Thymus (tissue), 14 donors: ENCODE measurements at places on chromosomes 7 and 10.

DNA sequence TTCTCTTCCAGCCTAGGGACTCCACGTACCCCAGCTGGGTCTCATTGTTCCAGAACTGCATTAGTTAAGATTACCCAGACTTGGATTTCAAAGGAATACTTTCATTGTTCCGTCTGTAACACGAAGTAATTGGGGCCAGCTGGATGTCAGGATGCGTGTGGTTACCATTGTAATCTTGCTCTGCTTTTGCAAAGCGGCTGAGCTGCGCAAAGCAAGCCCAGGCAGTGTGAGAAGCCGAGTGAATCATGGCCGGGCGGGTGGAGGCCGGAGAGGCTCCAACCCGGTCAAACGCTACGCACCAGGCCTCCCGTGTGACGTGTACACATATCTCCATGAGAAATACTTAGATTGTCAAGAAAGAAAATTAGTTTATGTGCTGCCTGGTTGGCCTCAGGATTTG is 21.0 kb downstream of the LRRC17 start:
- no peak for DNase-seq

DNA sequence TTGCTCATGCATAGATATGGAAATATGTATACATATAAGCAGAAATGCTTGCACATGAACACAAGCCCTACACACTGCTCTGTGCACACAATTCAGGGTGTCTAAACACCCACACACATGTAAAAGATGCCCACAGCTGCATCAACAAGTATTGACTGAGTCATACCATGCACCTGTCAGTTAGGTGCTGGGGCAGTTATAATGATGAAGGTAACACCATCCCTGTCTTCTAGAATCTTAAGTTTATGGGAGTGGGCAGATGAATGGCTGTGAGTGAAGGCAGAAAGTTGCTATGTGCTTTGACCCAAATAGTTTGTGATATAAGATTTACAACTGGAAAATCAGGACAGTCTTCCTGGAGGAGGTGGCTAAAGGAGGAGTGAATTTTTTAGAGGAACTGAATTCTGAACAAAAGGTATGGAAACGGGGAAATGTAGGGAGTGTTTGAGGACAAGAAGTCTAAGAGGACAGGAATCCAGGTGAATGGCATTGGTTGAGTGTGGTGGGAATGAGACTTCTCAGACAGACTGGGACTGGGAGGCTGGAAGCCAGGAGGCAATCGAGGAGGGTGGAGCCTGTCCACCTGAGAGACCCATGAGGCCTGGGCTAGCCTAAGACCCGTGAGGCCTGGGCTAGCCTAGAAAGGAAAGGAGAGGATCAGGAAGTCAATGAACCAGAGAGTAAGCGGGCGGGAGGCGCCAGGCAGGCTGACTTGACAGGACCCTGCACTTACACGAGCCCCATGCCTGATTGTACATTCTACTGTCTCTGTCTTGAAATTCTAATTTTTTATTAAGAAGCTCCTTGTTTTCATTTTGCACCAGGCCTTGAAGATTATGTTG is 20.7 kb downstream of the POLL start:
- no peak for DNase-seq

GRCh38 chr7:127886248-127886647 is 145.0 kb downstream of the LRRC4 start:
- no peak for DNase-seq

DNA sequence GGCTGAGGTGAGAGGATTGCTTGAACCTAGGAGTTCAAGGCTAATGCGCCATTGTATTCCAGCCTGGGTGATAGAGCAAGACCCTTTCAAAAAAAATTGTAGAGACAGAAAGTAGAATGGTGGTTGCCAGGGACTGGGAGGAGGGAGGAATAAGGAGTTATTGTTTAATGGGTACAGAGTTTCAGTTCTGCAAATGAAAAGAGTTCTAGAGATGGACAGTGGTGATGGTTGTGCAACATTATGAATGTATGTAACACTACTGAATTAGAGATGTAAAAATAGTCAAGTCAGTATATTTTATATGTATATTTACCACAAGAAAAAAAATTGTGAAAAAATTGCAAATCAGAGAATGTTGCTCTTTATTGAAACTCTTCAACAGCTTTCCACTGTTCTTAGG is 266.5 kb upstream of the NPY start:
- no peak for DNase-seq

DNA sequence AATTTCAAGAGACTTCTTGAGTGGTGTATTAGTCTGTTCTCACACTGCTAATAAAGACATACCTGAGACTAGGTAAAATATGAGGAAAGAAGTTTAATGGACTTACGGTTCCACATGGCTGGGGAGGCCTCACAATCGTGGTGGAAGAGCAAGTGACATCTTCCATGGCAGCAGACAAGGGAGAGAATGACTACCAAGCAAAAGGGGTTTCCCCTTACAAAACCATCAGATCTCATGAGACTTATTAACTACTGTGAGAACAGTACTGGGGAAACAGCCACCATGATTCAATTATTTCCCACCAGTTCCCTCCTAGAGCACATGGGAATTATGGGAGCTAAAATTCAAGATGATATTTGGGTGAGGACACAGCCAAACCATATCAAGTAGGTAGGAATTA is 150.5 kb downstream of the PCDH15 start:
- DNase-seq = no peak

DNA sequence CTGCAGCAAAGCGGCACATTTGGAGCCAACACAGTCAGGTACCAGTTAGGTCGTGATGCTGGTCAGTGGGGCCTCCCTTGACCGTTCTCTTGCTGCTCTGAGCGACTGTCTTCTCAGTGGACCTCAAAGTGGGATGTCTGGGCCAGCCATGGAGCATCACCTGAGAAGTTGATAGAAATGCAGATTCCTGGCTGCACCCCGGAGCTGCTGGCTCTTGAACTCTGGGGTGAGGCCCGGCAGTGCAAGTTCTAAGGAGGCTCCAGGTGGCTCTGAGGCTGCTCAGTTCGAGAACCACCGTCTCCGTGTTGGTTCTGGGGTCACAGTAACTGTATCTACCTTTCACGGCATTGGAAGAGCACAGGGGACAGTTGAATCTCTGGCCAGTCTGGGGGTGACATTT is 147.5 kb downstream of the WDR37 start:
- no peak for DNase-seq

GRCh38 chr10:31623466-31623865 is 304.4 kb downstream of the ZEB1 start:
- no peak for DNase-seq

DNA sequence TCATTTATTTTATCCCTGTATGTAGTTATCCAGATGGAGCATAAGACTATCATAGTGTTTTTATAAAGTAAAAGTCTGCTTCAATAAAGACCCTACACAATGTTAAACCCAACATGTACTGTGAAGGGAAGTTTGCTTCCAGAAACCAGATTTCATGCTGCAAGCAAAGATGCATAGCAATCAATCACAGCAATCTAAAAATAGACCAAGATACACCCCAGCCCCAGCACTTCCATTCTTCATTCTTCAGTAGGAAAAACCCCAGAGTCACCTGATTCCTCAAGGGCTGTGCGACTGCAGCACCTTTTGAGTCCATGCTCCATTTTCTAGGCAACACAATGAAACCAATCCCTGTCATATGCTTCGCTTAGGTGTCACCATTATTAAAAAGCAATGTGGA is 66.9 kb upstream of the PDE1C start:
- no peak for DNase-seq

- DNase-seq = no peak
These were observed 251.8 kb upstream of the NFE2L3 start for GRCh38 chr7:25900245-25900644.

GRCh38 chr7:39073432-39073831 is 95.7 kb downstream of the POU6F2 start:
- no peak for DNase-seq
